ENCODE measurements at places on chromosomes 1 and 21.

DNA sequence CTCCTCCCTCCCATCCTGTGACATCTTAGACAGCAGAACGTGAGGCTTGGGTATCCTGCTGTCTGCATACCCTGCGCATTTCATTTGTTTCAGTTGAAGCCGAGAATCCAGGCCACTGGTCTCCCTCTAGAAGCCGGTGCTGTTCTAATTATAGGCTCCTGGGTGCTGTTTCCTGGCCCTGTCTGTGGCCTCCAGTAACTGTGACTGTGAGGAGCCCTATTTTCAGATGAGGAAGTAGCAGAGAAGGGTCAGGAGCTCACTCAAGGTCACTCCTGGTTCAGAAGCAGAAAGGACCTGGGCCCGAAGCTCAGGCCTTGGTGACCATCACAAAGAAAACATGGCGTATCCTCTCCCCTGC, 24.0 kb downstream of the COQ8A start:
- no peak for DNase-seq

DNA sequence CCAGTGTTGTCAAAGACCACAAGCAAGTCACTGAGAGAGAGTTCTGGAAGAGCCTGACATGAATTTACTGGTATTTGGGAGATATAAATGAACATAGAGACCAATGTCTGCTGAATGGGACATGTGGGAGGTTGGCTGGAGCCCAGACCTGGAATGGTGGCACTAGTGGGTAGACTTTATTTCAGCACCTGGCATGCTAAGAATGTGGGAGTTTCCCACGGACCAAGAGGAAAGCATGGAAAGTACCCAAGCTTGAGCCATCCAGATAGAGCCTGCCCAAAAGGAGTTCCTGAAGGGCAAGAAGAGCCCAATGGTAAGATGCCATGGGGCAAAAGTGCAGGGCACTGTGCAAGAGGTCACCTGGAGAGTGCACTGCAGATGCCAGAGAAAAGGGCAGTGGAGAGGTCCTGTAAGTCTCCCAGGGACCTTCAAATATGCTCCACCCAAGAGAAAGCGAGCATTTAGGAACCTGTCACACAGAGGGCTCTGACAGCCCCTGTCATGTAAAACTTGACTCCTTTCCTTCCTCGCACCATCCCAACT, 8.1 kb upstream of the ZNF687 start:
- no peak for DNase-seq

GRCh38 chr1:212981571-212982328, 31.4 kb downstream of the VASH2 start:
- no peak for DNase-seq

DNA sequence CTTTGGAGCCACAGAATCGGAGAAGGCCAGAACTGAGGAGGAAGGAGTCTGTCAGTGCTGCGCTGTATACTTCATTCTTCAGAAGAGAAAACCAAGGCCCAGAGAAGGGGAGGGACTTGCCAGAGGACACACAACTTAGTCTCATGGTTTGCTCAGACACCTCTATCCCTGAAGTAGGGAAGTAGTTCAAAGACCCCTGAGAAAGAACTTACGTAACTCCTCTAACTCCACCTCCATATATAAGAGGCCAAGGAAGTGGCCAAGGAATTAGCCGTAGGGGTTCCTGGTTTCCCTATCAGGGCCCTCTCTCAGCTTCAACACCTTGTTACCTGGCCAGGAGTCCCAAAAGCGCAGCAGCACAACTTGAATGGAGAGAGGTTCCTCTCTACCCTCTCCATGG, 580 bp upstream of the NECTIN4 start:
- no peak for DNase-seq

DNA sequence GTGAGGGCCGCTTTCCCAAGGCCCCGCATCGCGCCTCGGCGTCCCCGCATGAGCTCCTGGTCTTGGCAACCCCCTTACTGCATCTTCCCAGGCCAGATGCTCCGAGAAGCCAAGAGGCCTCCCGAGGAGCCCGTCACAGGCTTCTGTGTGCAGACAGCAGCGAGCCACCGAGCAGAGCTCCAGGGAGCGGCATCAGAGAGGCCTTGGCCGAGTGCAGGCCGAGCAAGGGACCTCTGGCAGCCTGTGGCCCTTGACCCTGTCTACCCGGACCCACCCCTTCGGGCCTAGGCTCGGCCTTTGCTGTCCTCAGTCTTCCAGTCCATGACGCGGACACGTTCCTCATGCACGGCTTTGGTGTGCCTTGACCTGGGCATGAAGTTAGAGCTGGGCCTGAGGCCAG, 63.5 kb downstream of the MORN1 start:
- no peak for DNase-seq

All from D721Med (cell line).